ENCODE measurements at places on chromosomes 12 and 14.

DNA sequence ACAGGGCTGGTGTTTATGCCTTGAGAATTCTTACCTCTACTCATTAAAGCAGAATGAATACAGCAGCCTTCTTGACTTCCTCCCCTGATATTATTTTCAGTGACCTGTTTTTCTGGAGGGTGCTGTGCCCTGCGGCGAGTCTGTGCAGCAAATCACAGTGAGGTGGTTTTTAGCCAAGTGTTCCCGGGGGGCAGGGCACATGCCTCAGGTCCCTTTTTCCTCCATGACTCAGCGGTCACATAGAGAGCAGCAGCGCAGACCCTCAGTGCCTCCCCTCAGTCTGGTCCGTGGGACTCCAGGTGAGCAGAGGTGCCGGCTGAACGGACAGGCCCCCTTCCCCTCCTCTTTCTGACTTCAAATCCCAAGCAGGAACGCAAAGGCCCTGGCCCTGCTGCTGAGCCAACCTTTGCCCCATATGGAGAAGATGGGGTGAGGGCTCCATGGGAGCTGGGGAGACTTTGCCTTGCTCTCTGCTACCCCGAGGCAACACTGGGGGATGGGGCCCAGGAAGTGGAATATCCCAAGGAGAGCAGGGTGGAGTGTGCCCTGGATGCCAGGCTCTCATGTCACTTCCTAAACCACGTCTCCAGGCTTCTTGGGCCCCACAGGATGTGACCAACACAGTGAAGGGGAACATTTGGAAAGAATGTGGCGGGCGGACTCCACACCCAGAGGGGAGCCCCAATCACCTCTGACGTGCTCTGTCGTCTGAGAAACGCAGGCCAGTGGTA, 90.0 kb downstream of the DHRS2 start:
- no peak for DNase-seq

- no peak for DNase-seq
Measured at GRCh38 chr14:57957441-57957840, 91.5 kb upstream of the SLC35F4 start.

DNA sequence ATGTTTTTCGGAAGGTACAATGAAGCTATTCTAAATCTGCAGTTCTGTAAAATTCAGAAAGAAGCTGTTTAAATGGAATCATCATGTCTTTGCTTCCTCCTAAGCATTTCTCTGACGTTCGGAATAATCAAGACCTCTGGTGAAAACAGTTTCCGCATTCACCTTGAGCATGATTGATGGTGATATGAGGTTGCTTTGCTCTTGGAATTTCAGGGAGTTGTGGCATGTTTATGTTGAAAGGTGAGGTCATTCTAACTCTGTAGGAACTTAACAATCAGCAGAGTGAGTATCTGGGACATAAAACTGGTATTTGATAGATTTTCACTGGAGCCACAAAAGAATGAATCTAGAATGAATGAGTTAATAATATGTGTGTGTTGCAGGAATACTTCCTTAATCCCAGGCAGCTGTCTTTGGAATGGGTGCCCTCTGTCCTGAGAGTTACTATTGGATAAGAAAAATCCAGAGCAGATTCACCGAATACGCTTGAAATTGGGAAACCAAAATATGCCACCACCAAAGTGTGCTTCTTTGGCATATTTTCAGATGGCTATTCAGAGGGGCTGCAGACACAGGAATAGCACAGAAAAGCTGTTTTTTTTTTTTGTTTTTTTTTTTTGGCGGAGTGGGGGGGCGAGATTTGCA, 599.1 kb downstream of the CCER1 start:
- DNase-seq, result no peak

DNA sequence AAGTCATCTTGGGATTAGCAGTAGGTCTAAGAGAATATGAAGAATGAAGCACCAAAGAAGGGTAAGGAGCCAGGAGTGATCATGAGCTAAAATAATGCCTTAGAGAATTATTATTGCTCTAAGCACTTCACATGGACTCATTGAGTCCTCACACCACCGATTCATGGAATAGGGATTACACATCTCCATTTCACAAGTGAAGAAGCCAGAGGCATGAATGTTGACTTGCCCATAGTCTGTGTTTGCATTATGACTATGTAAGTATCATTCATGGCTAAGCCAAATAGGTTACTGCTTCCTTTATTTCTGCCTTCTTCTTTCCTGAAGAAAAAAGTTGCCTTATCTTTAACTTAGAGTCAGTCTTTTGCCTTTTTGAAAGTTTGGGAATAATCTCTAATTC, 99.3 kb upstream of the NEDD1 start:
- no peak for DNase-seq

DNA sequence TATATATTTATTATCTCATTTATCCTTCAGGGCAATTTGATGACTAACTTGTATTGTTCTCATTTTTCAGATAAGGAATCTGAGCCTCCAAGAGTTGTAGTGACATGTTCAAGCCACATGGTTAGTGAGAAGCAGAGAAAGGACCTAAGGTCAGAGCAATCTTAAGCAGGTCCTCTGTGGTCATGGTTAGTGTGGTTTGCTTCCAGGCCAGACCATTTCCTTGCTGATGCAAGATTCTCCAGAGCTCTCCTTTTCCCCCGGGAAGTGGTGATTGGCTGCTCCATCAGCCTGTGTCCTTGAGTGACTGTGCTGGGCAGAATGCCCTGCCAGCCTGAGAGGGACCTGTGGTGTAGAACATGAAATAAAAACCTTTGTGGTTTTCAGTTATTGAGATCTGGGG, 141.3 kb downstream of the KTN1 start:
- no peak for DNase-seq

- no peak for DNase-seq
Measured at GRCh38 chr12:109727746-109728726, 14.4 kb downstream of the FAM222A start.

GRCh38 chr12:96658075-96658474, 168.7 kb downstream of the CFAP54 start:
- DNase-seq, result no peak

DNA sequence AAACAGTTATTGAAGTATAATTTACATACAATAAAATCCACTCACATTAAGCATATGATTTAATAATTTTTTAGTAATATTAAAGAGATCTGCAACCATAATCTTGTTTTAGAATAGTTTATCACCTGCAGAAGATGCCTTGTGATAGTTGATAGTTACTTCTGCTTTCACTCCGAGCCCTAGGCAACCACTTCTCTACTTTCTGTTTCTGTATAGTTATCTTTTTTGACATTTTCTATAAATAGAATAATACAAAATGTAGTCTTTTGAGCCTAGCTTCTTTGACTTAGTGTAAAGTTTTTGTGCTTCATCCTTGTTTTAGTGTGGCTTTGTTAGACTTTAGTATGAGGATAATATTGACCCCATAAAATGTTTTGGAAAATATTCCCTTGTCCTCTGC, 111.0 kb downstream of the MNAT1 start:
- DNase-seq, result no peak

DNA sequence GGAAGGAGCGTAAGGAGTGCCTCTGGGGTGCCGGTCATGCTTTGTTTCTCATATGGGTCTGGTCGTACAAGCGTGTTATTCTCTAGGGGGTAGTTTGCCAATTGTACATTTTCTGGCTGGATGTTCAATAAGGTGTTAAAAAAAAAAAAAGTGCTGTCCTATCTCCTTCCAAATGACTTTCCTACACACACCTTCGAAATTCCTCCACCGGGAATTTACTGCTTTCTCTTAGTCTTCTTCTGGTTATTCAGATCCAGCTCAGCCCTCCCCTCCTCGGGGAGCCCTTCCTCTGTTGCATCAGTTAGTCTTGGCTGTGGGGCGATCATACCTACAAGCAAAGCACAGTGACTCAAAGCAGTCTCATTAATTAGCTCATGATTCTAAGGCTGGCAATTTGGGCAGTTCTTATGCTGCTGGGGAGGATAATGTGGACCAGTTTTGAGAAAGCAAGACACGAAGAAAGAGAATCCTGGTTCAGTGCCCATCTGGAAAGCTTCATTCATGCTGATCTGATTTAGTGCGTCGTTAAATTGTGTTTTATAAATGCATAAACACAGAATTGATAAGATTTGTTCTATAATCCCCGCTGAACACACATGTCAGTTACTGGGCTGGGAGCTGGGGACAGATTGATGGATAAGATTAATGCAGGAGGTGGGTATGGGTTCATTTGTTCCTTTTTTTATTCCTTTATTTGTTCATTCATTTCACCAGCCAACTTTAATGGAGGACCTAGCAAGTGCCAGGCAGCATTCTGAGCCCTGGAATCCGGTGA, 9.2 kb upstream of the CLMN start:
- DNase-seq, result no peak

DNA sequence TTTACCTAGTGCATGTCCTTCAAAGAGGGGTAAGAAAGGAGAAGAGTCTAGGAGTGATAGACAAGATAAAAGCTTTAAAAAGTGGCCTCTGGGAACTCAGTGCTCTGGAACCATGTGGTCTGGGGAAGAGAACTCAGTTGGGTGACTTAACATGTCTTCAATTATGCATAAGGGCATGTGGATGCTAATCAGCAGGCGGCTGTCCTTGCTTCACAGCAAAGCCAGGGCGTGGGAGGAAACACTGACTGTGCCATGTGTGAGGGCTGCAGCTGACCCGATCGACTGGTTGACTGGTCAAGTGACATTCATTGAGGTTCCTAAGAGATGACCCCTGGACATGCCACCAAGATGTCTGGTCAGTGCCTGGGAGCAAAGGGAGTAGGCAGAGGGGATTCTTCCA, 1053.8 kb downstream of the BCL11B start:
- DNase-seq, result no peak

GRCh38 chr14:30582376-30582775, 23.4 kb downstream of the G2E3 start:
- no peak for DNase-seq

GRCh38 chr12:54968181-54968730, 16.3 kb downstream of the TESPA1 start:
- peak; percentile 38 for DNase-seq

GRCh38 chr12:43551971-43552559, at the start of gene ADAMTS20:
TSS of gene ADAMTS20 (minus strand) at chr12:43552203. CDS start at chr12:43551921, 282 bp downstream.
- DNase-seq, result no peak

GRCh38 chr14:24389226-24389848, 9.5 kb upstream of the NYNRIN start:
- no peak for DNase-seq

Data from CD4-positive, alpha-beta T cell treated with Interferon alpha-2 for 1 hour (primary cell).